ENCODE measurements at places on chromosomes 7 and 10.

DNA sequence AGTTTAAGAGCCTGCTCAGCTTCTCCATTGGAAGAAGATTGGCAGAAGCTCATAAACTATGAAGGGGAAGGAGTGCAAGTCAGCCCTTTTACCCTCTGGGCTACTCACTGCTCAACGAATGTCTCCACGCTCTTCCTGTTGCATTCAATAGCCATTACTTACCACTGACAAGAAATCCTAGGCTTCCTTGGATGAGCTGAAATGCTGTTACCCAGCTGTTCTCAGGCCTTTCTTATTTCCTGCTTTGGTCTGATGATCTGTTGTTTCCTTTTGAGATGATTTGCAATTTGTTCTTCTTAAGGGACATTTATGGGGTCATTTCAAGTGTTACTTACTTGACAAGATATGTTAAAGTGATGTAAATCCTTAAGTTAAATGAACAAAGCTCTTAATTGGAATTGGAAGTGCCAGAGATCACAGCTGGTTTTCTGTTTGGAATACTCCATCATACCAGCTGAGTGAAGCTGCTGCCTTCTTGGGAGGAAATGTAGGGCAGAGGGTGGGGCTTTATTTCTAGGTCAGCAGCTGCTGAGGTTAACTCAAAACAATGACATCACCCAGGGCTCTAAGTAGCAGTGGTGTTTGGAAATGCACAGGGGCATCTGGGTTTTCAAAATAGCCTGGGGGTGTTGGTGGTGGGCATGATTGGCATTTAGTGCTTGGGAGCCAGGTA, 170.0 kb downstream of the PRKCQ start:
- no peak for DNase-seq

DNA sequence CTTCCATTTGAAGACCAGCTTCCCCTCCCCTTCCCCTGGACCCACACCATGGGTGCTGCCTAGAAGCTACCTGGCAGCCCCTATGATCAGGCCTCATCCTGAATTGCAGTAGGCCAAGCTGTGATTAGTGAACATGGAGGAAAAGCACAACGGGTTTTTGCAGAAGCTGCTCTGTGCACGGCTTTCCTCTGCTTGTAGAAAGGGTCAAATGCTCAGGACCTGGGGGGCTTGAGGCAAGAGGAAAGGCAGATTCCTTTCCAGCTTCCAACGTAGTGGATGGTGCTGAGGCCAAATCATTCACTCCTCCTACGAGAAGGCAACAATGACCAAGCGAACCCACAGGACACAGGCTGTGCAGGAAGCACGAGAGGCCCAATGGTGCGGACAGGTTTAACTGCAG, 410.3 kb upstream of the SHH start:
- DNase-seq = no peak

DNA sequence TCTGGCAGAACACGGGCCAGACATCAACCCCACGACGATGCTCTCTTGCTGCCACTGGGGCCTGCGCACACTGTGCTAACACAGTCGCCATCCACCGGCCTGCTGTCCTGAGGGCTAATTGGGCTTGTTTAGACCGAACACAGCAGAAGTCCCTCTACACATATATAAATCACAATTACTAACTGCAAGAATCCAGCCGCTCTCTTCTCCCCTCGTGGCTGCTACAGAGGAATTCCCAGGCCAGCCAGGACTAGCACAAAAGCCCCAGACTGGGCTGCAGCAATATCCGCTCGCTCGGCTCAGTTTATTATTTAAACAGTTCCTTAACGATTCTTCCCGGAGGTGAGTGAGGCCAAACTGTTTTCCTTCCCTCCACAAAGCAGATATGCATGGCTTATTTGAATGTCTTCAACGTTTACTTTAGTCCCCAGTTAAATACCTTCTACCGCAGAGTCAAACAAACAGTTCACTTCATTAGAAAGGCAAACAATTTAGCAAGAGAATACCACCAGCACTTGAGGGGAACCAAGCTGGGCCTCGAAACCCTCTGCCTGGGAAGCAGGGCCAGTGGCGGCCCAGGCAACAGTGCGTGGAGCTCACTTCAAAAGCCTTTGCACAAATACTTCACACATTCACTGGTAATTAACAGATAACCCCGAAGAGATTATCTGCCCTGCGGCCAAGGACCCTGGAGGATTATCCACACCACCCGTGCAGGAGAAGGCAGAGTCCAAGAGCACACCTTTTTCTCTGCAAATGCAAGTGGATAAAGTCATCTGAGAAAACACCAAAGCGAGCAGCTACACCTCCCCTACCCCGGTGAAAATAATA, 145.3 kb downstream of the GLI3 start:
- no peak for DNase-seq

DNA sequence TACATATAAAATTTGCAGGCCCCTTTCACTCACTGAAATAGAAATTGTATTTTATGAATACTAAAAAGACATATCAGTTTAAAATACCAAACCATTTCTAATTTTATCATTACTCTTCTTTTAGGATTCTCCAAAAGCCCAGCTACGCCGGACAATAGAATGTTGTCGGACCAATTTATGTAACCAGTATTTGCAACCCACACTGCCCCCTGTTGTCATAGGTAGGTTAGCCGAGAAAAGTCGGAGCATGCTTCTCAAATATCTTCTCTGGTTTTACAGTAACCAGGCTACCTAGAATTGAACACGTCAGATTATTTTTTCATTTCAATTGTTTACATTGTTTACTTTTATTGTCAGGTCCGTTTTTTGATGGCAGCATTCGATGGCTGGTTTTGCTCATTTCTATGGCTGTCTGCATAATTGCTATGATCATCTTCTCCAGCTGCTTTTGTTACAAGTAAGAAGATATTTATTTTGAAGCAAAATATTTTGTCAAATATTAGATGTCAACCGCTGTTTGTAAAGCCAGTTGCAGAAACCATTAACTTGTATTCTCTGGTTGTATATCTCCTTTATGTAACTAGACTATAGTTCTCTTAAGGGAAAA, 57.6 kb downstream of the MMRN2 start:
- DNase-seq = peak; percentile 68

- no peak for DNase-seq
These were observed 2.5 kb upstream of the TWIST1 start for GRCh38 chr7:19119870-19120486.

- no peak for DNase-seq
These were observed 263.1 kb downstream of the RPS24 start for GRCh38 chr10:78296785-78297184.

DNA sequence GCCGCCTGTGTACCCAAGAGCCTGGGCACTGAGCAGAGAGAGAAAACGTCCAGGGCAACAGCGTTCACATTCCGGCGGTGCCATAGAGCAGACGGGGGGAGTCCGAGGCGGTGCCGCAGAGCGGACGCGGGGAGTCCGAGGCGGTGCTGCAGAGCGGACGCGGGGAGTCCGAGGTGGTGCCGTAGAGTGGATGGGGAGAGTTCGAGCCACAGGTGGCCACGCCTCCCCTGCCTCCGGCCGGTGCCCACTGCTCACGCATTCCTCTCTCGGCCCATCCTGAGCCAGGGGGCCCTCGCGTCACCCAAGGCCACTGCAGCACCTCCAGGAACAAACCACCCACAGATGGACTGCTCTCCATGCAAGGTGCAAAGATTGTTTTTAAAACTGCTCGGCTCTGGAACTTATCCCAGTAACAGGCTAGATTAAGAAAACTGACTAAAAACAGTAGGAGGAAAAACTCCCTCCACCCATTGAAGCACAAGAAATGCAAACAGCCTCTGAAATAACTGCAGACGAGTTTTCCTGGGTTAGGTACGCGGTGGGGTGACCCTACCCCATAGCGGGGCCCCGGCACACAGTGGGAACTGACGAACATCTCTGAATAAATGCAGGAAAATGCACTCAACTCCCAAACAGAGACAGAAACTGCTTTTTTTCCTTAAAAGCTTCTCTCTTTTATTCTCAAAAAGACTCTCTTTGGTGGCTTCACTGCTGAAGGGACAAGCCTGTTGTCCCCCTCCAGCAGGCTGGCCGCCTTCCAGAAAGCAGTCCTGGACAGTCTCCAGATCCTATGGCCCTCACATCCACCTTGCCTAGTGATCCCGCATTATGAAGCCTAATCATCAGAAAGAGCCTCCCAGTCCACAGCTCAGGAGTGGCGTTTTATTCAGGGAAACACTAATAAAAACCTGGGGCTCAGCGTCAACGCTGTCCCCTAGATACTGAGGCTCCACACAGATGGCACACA, 55.9 kb downstream of the DIP2C start:
- DNase-seq = peak; percentile 56

Measured in BE2C (cell line).